ENCODE measurements at places on chromosomes 2 and 18. TPM values are rescaled to one million over a fixed set of nuclear protein-coding genes. Genes with fewer than 3 reads are reported as not detected.

The RUFY4 gene
- not detected for total RNA-seq

GRCh38 chr2:227759411-227760118, 13.9 kb downstream of the SCYGR8 start:
- no peak for DNase-seq
- H3K27ac ChIP-seq: no peak overlapping the region
- H3K4me1 ChIP-seq: no peaks in the 10 kb centered on the region
- no peaks in the 10 kb centered on the region for H3K36me3 ChIP-seq

The ALPI gene
- total RNA-seq: not detected

The ARL5A gene
- total RNA-seq: 58.3 TPM

DNA sequence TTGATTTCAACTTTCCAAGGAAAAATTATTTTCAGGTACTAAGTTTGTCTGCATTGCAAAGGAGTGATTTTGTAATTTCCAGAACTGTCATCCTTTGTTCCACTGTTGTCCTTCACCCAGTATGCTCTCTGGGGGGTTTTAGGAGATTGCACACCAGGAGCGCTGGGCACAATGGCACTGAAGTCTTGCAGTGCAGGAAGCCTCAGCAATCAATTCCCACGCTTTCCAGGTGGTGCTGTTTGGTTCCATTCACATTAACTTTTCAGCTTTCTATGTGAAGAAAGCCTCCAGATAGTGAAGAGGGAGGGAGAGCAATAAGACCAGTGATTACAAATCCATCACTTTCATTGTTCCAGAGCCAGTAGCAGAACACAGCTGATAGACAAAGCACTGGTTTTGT, 344.0 kb upstream of the VWC2L start:
- no peaks in the 10 kb centered on the region for H3K36me3 ChIP-seq
- no peaks in the 10 kb centered on the region for H3K4me1 ChIP-seq
- DNase-seq: no peak
- no peak overlapping the region for H3K4me3 ChIP-seq
- no peak overlapping the region for H3K27ac ChIP-seq

DNA sequence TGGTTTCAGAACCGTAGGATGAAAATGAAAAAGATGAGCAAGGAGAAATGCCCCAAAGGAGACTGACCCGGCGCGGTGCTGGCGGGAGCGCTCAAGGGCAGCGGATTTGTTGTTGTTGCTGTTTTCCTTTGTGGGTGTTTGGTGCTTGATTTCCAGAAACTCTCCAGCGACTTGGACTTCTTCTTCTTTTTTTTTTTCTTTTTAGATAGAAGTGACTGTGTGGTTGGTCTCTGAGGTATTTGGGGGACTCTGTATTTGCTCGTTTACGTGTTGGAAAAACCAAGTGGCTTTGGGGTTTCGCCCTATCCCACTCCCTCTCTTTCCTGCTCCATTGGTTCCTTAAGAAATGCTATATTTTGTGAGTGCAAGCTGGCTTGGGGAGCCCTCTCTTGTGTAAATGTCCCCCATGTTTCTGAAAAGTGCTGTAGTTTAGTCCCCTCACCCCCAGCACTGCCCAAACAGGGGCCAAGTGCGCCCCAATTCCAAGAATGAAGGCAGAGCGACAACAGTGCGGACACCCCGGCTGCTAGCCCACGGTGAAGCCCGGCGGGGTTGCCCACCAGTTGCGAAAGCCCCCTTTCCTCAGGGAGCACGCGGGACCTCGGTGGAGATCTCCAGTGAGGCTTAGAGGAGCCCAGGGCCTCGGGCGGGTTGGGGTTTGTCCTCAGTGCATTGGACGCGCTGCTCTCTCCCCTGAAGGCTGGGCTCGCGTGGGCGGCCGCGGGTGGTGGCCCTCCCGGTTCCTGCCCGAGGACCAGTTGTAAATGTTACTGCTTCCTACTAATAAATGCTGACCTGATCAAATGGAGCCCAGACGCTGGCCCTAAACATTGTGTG, 1.8 kb downstream of the HOXD9 start:
- H3K27me3 ChIP-seq: peaks cover 94% of the 10 kb centered on the region
- H3K36me3 ChIP-seq: no peaks in the 10 kb centered on the region
- peaks cover 24% of the 10 kb centered on the region for H3K4me1 ChIP-seq
- no peak for DNase-seq
- H3K4me3 ChIP-seq: no peak overlapping the region

The COL4A3 gene
- 1.9 TPM for total RNA-seq

The ACYP2 gene
- total RNA-seq: 49.2 TPM

DNA sequence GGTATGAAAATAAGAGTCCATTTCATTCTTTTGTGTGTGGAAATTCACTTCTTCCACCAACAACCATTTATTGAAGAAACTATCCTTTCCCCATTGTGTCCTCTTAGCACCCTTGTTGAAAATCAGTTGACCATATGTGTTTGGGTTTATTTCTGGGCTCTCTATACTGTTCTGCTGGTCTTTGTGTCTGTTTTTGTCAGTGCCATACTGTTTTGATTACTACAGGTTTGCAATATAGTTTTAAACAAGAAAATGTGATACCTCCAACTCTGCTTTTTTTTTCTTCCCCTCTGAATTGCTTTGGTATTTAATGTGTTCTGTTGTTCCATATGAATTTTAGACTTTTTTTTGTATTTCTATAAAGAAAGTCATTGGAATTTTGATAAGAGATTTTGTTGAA, 8.4 kb downstream of the GTF2A1L start:
- no peak overlapping the region for H3K27ac ChIP-seq
- no peaks in the 10 kb centered on the region for H3K4me1 ChIP-seq
- H3K27me3 ChIP-seq: no peaks in the 10 kb centered on the region
- no peak for DNase-seq
- H3K36me3 ChIP-seq: no peaks in the 10 kb centered on the region

DNA sequence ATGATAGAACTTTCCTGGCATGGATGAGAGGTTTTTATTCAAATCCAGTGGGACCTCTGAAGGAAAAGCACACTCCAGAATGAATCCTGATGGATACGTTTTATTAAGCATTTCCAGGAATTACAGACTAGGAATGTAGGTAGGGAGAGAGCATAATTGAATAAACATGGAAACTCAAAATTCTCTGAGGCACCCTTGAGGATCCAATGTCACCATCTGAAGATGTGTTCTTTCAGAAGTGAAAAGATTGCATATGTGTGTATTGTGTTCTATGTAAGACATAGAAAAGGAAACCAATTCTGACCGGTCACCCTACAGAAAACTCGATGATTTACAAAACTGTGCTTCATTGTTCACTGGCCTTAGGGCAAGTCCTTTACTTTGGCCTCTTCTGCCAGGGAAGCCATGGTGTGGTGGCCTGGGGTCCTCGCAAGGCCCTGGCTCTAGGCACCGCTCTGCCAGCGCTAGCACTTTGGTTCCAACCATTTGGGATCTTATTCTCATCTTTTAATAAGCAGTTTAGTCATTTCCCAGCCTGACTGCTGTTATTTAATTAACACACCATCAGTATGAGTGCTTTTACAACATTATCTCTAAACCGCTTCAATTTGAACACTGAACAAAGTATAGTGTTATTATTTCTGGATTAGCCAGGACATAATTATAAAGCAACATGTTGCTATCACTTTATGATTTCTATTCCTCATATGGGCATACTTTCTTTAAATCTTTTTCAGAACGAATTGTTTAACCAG, 4.5 kb upstream of the GKN1 start:
- peaks cover 6% of the 10 kb centered on the region for H3K27me3 ChIP-seq
- H3K4me3 ChIP-seq: no peak overlapping the region
- no peak overlapping the region for H3K27ac ChIP-seq

DNA sequence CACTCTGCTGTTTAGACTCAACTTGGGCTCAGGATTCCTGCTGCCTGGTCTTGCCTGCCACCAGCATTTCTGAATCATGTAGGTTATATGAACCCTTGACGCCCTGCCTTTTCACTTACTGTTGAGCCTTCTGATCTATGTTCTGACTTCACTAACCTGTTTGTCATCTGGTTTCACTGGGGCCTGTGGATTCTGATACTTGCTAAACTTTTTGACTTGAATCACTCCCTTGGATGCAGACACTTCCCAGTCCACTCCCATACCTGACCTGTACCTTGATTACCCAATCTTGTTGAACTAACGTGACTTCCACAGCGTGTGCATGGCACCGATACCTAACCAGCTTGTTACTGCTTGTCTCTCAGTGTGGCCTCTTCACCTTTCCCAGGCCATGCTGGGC, 35.6 kb upstream of the SPAG16 start:
- no peak overlapping the region for H3K27ac ChIP-seq
- H3K4me1 ChIP-seq: no peaks in the 10 kb centered on the region
- no peaks in the 10 kb centered on the region for H3K36me3 ChIP-seq
- H3K4me3 ChIP-seq: no peak overlapping the region
- no peaks in the 10 kb centered on the region for H3K27me3 ChIP-seq

The VWC2L gene
- not detected for total RNA-seq

- H3K4me1 ChIP-seq: no peaks in the 10 kb centered on the region
- H3K27me3 ChIP-seq: no peaks in the 10 kb centered on the region
- no peak overlapping the region for H3K27ac ChIP-seq
- H3K36me3 ChIP-seq: peaks cover 80% of the 10 kb centered on the region
- DNase-seq: no peak
- no peak overlapping the region for H3K4me3 ChIP-seq
These were observed 52.7 kb downstream of the SMAD4 start for GRCh38 chr18:51082571-51083267.

The SLC14A1 gene
- 17.1 TPM for total RNA-seq

DNA sequence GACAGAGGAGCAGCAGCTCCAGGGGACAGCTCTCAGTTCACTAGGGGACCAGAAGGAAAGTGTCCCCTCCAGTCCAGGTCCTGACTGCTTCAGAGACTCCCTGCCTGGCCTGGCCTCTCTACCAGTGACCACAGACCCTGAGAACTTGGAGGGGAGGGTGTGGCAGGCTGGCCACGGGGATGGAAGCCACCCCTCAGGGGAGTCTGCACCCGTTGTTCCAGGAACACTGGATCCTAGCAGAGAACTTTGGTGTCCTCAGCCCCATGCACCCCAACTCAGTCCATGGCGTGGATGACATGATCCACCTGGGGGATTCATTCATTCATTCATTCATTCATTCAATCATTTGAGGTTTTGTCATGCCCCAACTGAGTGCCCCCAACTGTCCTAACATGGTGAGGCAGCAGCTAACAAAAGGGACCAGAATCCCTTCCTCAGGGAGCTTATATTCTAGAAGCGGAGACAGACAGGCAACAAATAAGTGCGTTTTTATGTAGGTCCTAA, 31.9 kb downstream of the MYO7B start:
- no peak overlapping the region for H3K27ac ChIP-seq
- peaks cover 3% of the 10 kb centered on the region for H3K4me1 ChIP-seq
- no peaks in the 10 kb centered on the region for H3K36me3 ChIP-seq
- no peak for DNase-seq

The RTN4 gene
- 90.6 TPM for total RNA-seq

DNA sequence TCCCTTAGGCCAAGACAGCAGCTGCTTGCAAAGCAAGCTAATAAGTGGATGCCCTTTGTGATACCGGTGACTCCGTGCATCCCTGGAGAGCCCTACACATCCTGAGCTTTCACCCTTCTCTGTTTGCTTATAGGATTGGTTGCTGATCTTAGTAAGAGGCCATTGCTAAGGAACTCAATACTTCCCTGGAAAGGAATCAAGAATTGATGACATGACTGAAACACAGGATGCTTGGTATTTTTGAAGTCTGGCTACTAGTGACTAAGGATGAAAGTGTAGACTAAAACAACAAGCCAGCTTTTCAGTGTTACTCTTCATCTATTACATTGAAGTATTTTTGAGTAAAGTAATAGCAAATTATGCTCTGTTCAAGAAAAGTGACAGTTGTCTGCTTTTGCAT, 123.0 kb upstream of the SERPINE2 start:
- H3K27me3 ChIP-seq: no peaks in the 10 kb centered on the region
- DNase-seq: no peak
- no peaks in the 10 kb centered on the region for H3K4me1 ChIP-seq
- H3K27ac ChIP-seq: no peak overlapping the region
- no peaks in the 10 kb centered on the region for H3K36me3 ChIP-seq
- no peak overlapping the region for H3K4me3 ChIP-seq

GRCh38 chr18:56487801-56488200, 150.6 kb downstream of the TXNL1 start:
- no peaks in the 10 kb centered on the region for H3K27me3 ChIP-seq
- no peak overlapping the region for H3K4me3 ChIP-seq
- H3K36me3 ChIP-seq: no peaks in the 10 kb centered on the region
- no peaks in the 10 kb centered on the region for H3K4me1 ChIP-seq
- H3K27ac ChIP-seq: no peak overlapping the region

The BOLL gene
- not detected for total RNA-seq

The C2orf66 gene
- total RNA-seq: not detected

GRCh38 chr2:30159766-30160165, 13.0 kb downstream of the YPEL5 start:
- H3K27ac ChIP-seq: no peak overlapping the region
- DNase-seq: no peak
- no peaks in the 10 kb centered on the region for H3K27me3 ChIP-seq
- H3K4me3 ChIP-seq: no peak overlapping the region

DNA sequence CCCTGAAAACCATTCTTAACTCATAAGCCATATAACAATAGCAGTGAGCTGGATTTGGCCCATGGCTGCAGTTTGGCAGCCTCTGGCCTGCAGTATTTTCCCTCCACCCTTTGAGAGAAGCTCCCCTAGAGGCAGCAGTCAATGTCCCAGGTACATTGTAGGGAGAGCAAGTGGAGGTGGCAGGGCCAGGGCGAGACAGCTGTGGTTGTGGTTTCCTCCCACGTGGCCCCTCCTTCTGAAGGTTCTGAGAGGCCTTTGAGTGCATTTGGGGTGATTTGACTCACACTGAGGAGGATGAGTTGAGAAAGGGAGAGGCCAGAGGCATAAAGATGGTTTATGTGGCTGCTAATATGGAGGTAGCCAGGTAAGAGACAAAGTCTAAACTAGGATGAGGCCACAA, 45.5 kb upstream of the LDAH start:
- DNase-seq: no peak
- H3K4me3 ChIP-seq: no peak overlapping the region
- no peaks in the 10 kb centered on the region for H3K36me3 ChIP-seq
- H3K4me1 ChIP-seq: no peaks in the 10 kb centered on the region

The SH3RF3 gene
- 10.8 TPM for total RNA-seq

The DCDC2C gene
- total RNA-seq: not detected

DNA sequence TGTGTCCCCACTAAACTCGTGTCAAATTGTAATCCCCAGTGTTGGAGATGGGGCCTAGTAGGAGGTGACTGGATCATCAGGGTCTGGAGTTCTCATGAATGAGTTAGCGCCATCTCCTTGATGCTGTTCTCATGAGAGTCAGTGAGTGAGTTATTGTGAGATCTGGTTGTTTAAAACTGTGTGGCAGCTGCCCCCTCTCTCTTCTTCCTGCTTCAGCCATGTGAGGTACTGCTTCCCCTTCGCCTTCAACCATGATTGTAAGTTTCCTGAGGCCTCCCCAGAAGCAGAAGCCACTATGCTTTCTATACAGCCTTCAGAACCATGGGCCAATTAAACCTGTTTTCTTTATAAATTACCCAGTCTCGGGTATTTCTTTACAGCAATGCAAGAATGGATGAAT, 50.4 kb downstream of the AP1S3 start:
- H3K27ac ChIP-seq: no peak overlapping the region
- no peak for DNase-seq
- no peaks in the 10 kb centered on the region for H3K4me1 ChIP-seq
- H3K27me3 ChIP-seq: no peaks in the 10 kb centered on the region
- H3K36me3 ChIP-seq: no peaks in the 10 kb centered on the region
- no peak overlapping the region for H3K4me3 ChIP-seq

- H3K4me1 ChIP-seq: peaks cover 31% of the 10 kb centered on the region
- H3K27ac ChIP-seq: peak overlapping the region; percentile 43
- no peak overlapping the region for H3K4me3 ChIP-seq
- peak; percentile 21 for DNase-seq
These were observed 106.9 kb downstream of the ROCK1 start for GRCh38 chr18:21004726-21005125.

Data from heart left ventricle (tissue), 16 donors.